ENCODE measurements at places on chromosomes 16 and 17.

GRCh38 chr16:81437865-81438264 is 6.7 kb upstream of the CMIP start:
- no peak for DNase-seq

DNA sequence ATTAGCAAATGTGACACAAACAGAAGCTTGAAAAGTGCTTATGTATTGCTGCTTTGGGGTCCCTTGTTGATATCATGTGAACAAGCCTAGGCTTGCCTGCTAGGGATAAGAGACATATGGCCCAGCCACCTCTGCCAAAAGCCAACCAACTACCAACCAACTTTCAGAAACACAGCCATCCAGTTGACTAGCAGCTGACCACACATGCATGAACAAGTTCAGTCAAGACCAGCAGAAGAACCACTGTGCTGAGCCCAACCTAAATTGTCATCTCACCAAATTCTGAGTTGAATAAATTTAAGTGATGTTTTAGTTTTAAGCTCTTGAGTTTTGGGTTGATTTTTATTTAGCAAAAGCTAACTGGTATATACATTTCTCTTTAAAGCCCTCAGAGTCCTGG is 3.5 kb downstream of the ERN2 start:
- no peak for DNase-seq

- peak; percentile 64 for DNase-seq
Observed at GRCh38 chr17:82234211-82235055, 5.6 kb downstream of the SLC16A3 start.

- peak; percentile 92 for DNase-seq
Observed at GRCh38 chr17:58249270-58250133, 11.1 kb downstream of the LPO start.

GRCh38 chr16:67339453-67339852 is 12.8 kb downstream of the LRRC36 start:
- no peak for DNase-seq

DNA sequence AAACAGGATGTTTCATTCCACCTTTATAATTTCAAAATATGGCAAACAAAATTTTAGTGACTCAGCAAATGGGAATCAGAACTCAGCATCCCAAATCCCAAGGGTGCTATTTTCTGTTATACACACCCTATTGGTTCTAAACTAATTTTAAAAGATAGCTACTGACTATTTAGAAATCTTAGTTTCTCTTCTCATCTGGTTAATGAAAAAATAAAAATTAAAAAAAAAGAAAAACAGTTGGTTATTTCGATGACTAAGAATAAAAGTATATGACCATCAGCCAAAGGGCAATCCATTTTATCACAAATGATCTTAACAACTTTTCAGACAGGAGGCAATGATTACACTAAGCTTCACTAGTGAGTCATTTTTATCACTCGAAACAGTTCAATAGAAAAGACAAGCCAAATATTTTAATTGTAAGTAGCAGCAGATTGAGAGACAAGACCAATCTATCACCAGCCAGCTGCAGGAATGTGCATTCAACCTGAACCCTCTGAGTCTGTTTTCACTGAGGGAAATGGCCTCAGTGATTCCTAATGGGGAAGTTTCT is 15.2 kb downstream of the PHLPP2 start:
- DNase-seq = no peak

DNA sequence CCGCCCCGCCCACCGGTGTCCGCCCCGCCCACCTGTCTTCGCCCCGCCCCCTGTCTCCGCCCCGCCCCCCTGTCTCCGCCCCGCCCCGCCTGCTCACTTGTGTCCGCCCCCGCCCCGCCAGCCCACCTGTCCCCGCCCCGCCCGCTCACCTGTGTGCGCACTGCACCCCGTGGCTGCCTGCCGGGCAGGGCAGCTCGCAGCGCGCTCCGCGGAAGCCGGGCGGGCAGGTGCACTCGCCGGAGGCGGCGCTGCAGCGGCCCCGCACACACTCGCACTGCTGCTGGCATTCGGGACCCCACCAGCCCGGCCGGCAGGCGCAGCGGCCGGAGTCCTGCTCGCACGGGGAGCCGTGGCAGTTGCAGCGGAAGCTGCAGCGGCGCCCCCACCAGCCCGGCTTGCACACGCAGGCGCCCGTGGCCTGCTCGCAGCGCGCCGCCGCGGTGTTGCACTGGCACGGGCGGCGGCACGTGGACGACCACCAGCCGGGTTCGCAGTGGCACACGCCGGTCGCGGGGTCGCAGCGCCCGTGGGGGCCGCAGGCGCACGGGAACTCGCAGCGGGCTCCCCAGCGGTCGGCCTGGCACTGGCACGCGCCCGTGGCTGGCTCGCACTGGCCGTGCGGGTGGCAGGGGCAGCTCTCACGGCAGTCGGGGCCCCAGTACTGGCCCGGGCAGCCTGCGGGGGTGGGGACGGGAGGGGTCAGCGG is 2.1 kb downstream of the SCARF1 start:
- peak; percentile 86 for DNase-seq

- DNase-seq = no peak
Observed at GRCh38 chr16:89118361-89119165, 24.9 kb downstream of the ACSF3 start.

- DNase-seq = no peak
Observed at GRCh38 chr17:2090804-2091534, 36.1 kb downstream of the HIC1 start.

GRCh38 chr17:30495586-30495985 is 18.4 kb downstream of the GOSR1 start:
- DNase-seq = no peak

GRCh38 chr16:3274490-3274889 is 8.8 kb upstream of the ZNF263 start:
- DNase-seq = no peak

DNA sequence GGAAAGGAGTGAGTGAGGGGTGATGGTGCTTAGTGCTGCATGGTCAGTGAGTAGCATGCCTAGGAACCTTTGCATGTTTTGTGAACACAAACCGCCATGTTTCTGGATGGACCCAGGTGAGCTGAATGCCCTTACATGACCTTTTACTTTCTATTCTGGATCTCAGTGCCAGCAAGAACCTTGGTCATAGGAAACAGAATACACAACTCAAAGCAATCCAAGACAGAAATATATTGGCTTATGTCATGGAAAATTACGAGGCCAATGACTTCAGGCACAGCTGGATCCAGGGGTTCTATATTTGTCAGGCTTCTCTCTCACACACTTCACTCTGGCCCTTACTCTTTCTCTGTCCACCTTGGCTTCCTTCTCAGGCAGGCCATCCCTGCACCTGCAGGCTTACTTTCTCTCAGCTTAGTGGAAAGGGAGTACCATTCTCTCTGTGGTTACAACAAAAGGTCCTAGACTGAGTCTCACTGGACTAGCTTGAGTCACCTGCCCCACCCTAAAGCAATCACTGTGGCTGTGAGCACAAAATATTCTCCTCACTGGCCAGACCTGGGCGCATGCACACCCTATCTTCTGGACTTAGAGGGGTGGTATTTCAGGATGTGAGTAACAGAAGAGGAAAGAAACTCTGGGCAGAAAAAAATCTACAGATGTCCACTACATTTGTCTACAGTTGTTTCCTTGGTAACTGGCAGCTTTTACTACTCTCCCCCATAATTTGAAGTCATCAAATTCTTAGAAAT is 20.4 kb upstream of the CPNE2 start:
- no peak for DNase-seq

DNA sequence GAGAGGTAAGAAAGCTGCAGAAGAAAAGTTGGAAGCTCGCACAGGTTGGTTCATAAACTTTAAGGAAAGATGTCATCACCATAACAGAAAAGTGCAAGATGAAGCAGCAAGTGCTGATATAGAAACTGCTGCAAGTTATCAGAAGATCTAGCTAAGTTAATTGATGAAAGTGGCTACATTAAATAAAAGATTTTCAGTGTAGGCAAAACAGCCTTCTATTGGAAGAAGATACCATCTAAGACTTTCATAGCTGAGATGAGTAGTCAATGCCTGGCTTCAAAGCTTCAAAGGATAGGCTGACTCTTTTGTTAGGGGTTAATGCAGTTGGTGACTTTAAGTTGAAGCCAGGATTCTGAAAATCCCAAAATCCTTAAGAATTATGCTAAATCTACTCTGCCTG is 24.0 kb downstream of the CYLD start:
- DNase-seq = no peak

DNA sequence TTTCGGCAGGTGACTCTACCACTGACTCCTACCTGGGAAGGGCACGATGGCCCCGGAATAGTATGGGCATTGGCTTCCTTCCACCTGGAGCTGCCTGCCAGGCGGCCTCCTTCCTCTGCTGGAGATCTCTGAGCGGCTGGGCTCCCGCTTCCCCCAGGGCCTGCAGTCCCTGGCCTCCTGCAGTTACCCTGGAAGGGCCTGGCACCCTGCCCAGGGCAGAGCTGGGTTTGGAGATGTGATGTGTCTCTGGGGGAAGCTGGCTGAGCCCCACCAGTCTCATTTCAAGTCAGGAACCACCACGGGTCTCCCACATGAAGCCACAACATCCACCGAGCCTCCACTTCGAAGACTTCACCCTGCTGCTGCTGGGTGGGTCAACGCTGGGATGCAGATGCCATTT is 97.9 kb downstream of the IRF8 start:
- DNase-seq = no peak

GRCh38 chr16:25157271-25157875 is 45.8 kb downstream of the LCMT1 start:
- no peak for DNase-seq

GRCh38 chr17:63881935-63882601 is at the start of gene GH2:
TSS of gene GH2 (minus strand) at chr17:63881944. CDS start at chr17:63881801, 143 bp downstream.
- peak; percentile 84 for DNase-seq

- peak; percentile 91 for DNase-seq
Observed at GRCh38 chr17:27760069-27760885, 40.1 kb downstream of the NOS2 start.

DNA sequence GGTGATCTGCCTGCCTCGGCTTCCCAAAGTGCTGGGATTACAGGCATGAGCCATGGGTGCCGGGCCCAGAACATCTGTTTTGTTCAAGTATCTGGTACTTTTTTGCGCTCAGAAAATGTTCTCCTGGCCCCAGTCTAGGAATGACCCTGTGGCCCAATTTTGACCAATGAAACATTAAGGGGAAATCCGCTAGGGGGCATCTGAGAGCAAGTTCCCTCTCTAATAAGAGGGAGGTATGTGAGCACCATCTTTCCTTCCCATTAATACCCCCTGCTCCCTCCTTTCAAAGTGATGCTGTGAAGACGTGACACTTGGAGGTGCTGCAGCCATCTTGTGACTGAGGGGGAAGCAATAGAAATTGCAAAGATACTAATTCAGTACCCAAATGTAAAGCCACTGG is 16.5 kb upstream of the CLEC3A start:
- DNase-seq = no peak

DNA sequence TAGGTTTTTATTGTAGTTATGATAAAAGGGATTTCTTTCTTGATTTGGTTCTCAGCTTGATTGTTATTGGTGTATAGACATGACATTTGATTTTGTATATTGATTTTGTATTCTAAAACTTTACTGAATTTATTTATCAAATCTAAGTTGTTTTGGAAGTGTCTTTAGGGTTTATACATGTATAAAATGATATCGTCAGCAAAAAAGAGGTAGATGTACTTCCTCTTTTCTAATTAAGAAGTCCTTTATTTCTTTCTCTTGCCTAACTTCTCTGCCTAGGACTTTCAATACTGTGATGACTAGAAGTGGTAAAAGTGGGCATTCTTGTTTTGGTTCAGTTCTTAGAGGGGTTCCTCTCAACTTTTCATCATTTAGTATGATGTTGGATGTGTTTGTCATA is 487.3 kb upstream of the KIF2B start:
- DNase-seq = no peak

DNA sequence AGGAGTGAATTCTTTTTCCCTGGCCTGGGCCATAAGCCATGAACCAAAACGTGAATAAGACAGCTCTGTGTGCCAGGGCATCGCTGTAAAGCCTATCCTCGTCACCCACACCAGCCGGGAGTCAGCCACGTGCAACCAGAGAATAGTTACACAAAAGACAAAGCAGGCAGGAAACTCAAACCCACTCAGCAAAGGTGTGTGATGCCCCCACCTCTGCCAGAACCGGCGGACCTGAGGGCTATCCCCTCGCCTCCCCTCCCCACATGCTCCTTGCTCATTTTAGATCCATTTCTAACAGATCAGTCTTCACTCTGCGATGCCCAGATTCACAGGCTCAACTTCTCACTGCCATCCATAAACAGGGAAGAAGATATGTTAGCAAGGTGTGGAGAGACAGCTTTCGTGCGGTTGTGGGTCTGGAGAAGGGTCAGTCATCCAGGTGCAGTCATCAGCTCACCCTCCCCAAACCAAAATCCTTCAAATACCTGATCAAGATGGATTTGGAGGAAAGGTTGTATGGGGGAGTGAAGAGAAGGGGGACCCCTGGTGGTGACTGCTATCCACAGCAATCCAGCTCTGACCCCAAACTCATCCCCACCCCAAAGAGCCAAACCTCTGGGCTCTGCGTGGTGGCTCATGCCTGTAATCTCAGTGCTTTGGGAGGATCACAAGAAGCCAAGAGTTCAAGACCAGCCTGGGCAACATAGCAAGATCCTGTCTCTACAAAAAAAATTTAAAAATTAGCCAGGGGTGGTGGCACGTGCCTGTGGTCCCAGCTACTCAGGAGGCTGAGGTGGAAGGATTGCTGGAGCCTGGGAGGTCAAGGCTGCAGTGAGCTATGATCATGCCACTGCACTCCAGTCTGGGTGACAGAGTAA is 219.2 kb downstream of the C16orf78 start:
- no peak for DNase-seq

DNA sequence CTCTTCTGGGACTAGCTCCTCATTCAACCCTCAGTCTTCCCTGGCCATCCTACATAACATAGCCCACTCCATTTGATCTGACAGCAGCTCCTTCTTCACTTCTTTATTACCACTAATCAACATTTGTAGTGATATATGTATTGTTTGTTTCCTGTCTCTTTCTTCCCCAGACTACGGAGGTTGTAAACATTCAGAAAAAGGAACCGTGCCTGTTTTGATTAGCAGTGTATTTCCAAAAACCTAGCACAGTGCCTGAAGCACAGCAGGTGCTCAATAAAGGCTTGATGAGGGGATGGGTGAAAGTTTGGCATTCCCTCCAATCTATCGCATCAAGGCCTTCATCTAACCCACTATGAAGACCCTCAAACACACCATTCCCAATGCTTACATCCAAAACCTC is 150.8 kb downstream of the XYLT1 start:
- DNase-seq = no peak

GRCh38 chr16:88839745-88840599 is 16.8 kb downstream of the GALNS start:
- DNase-seq = no peak

All from activated effector memory CD4-positive, alpha-beta T cell treated with anti-CD3 and anti-CD28 coated beads, Interleukin-2, amount 50 U/mL, for 16 hours (primary cell).